ENCODE measurements at places on chromosomes 2 and 18.

GRCh38 chr2:110978756-110979470 is 141.8 kb upstream of the BCL2L11 start:
- DNase-seq = no peak

DNA sequence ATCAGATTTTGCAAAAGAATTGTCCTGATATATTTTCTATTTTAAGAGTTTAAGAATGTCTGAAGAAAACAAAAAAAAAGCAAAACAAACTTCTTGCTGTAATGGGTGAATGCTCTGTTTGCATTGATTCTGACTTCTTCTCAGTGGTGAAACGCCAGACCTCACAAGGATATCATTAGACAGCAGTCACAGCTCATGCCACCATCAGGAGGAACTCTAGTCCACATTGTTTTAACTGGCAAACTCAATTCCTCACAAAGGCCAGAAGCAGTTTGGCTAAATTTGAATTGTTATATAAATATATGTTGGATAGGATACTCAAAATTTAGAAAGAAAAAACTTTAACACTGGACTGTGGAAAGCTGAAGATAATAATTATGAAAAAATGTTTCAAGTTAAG is 89.4 kb downstream of the DOK6 start:
- DNase-seq = no peak

DNA sequence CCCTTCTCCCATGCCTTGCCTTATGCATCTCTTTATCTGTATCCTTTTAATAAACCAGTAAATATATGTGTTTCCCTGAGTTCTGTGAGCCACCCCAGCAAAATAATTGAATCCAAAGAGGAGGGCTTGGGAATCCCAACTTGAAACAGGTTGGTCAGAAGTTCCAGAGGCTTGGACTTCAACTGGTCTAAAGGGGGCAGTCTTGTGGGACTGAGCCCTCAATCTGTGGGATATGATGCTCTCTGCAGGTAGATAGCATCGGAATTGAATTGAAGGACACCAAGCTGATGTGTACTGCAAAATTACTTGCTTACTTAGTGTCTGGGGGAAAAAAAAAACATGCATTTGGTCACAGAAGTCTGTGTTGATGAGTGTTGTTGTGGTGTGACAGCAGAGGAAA is 1033.5 kb upstream of the TMEFF2 start:
- DNase-seq = no peak

- DNase-seq = no peak
These were observed 87.9 kb upstream of the LRRTM1 start for GRCh38 chr2:80392441-80392840.

DNA sequence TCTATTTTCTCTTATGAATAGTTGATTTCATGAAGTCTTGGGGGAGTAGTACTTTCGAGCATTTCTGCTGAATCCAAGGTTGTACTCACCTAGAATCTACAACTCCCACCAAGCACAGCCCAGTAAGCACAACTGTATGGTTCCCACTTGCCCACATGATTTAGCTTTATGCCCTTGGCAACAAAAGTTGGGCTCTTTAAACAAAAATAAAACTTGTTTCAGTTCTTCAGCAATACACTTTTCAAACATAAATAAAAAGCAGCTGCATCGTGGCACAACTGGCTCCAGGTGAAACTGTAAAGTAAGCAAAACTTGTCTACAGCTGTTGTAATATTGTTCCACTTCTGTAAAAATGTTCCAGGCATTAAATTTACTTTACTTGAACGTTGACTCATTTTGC is 99.8 kb upstream of the FSIP2 start:
- no peak for DNase-seq

- DNase-seq = no peak
These were observed 493.8 kb downstream of the NRXN1 start for GRCh38 chr2:50538147-50538546.

DNA sequence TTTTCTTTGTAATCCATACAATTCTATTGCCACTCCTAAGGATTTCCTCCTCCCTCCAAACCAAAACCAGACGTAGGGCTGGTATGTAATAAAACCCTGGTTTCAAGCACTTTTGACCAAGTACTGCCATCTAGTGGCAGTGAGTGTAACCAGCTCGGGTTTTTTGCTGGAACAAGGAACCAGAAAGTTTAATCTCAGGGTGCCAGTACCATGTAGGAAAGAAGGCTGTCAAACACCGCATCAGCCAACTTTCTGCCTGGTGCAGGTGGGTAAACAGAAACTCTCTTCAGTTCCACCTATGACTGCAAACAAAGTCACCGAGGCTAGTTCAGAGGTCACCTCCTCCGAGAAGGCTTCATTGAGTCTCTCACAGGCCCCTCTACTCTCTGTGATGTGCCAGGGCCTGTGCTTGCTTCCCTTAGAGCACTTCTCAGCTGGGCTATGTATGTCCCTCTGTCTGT is 10.2 kb upstream of the THNSL2 start:
- peak; percentile 18 for DNase-seq

- DNase-seq = no peak
These were observed 1548.8 kb upstream of the LRRTM1 start for GRCh38 chr2:81853341-81853740.

- DNase-seq = no peak
These were observed 109.2 kb downstream of the MAP4K4 start for GRCh38 chr2:101806701-101807100.

- DNase-seq = no peak
These were observed 95.9 kb downstream of the FMNL2 start for GRCh38 chr2:152430876-152431275.

GRCh38 chr2:61969376-61969775 is 63.9 kb downstream of the COMMD1 start:
- no peak for DNase-seq

- no peak for DNase-seq
These were observed 948 bp upstream of the GATA6 start for GRCh38 chr18:22168360-22168921.

DNA sequence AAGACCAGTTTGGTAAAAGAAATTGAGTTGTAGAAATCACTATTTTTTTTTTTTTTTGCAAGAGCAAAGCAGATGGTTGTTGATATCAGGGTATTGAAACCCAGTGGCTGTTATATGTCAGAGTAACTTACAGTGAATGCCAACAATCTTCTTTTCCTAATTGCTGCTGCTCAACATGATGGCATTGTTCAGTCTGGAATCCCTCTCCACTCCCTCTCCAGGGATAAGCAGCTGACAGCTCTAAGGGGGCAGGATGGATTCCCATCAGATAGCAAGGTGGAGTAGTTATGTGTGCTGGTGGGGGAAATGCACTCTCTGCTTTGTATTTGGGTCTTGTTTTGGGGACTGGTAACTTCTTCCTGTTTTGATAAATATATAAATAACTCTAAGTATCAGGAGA is 200.0 kb downstream of the PIK3C3 start:
- no peak for DNase-seq

- no peak for DNase-seq
These were observed 262.6 kb upstream of the DDX18 start for GRCh38 chr2:117551858-117552257.

- DNase-seq = no peak
These were observed 46.6 kb downstream of the SCN1A start for GRCh38 chr2:166081131-166081632.

GRCh38 chr2:83747141-83747540 is 711.9 kb downstream of the SUCLG1 start:
- no peak for DNase-seq

GRCh38 chr2:2098458-2099167 is 232.5 kb downstream of the MYT1L start:
- DNase-seq = no peak

DNA sequence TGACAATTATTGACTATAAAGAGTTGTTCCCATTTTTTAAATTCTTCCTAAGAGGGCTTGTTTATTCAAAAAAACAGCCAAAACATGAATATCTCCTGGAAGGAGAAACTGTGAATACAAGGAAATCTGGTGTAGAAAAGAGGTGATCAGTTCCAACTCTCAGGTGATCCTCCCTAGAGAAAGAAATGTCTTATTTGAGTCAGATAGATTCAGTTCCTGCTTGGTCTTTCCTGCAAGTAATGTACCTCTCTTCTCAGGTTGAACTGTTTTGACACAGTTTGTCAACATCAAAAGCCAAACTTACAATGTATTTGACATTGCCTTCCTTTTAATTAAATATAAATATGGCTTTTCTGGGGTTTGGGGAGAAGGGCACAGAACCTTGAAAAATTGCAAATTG is 567.4 kb downstream of the ARHGAP15 start:
- no peak for DNase-seq

Measured in stimulated activated CD8-positive, alpha-beta memory T cell treated with anti-CD3 and anti-CD28 coated beads, Interleukin-15, amount 100 ng/mL, for 1 hour (primary cell).